Endodermal cell (in vitro differentiated cells): ENCODE measurements at places on chromosomes 3 and 15. TPM values are rescaled to one million over a fixed set of nuclear protein-coding genes. Genes with fewer than 3 reads are reported as not detected.

DNA sequence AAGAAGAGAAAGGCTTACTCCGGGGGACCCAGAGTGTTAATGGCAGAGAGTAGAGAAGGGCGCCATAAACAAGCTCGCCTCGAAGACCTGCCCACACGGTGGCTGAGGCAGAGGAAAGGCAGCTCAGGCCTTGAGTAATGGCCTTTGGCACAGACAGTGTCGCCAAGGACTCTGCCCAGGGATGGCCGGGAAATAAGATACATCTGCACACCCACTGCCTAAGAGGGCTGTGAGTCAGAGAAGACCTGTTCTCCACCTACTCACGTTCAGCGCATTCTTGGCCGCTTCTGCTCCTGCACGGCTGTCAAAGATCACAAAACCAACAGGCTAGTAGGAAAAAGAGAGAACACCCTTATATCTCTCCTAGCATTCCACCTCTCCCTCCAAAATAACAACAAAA, 26.2 kb downstream of the RBPMS2 start:
- DNase-seq, result no peak

DNA sequence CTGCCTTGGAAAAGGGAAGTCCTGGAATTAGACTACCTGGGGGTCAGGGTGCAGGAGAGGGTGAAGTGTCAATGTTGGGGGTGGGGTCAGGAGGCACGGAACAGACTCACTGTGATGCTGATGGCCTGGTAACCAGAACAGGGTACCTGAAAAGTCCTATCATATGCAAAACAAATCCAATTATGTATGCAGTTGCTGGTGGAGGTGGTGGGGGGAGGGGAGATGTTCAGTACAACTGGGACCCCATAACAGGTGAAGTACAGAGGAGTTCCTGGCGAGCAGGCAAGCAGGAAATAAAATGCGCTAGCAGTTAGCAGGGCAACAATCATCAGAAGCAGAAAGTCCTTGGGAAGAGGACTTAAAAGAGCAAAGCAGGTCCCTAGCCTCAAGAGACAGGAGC, 4.2 kb upstream of the KATNBL1 start:
- peak; percentile 66 for DNase-seq

- DNase-seq, result no peak
Measured at GRCh38 chr15:30962079-30962478, 29.3 kb downstream of the MTMR10 start.

DNA sequence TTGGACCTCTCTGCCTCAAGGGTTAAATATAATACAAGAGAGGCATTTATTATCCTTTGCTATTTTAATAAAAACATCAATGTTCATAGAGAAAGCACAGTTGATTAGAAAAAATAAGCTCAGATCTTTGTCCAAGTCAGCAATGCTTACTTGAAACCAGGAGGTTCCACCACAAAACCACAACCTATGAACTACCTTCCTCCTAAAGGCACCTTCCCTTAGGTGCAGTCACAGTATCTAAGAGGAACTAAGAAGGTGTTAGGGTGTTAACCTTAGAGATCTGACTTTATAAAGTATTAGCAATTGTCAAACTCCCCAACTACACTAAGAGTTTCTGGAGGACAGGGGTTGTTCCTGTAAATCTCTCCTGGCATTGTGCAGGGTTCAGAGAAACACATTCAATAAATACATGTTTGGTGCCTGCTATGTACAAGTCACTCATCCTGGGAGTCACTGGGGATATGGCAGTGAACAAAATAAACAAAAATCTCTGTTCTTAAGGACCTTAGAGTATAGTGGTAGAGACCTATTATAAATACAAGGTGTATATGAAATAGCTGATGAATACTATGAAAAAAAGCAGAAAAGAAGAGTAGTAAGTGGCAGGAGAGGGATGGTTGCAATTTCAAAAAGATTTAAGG, 208.6 kb downstream of the NFKBIZ start:
- no peak for DNase-seq

DNA sequence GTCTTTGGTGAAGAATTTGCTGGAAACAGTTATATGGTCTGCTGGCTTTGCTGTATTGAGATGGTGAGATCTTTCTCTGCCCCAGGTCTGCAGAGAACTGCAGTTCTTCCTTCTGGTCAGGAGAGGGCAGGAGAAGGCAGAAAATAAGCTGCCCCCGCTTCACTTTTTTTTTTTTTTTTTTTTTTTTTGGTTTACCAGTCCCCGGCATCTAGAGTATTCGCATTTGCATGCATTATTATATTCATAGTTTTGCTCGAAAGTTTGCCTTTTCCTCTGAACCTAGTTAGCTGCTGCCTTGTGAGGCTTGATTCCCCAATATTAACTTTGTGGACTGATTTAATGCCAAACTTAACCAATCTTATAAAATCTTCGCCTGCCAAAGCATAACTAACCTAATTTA, 10.6 kb upstream of the PARL start:
- DNase-seq, result peak; percentile 60

The ZNF662 gene
- 1.3 and 1.8 TPM in 2 replicates for total RNA-seq

The GOLGA6L25 gene
- total RNA-seq, result not detected in 2 replicates
